Naive B cell (primary cell): ENCODE measurements at places on chromosomes 7 and 10.

- no peak for DNase-seq
These were observed 92.0 kb downstream of the BBS9 start for GRCh38 chr7:33221390-33221789.

GRCh38 chr7:114648680-114649079 is 234.1 kb downstream of the FOXP2 start:
- DNase-seq, result no peak

DNA sequence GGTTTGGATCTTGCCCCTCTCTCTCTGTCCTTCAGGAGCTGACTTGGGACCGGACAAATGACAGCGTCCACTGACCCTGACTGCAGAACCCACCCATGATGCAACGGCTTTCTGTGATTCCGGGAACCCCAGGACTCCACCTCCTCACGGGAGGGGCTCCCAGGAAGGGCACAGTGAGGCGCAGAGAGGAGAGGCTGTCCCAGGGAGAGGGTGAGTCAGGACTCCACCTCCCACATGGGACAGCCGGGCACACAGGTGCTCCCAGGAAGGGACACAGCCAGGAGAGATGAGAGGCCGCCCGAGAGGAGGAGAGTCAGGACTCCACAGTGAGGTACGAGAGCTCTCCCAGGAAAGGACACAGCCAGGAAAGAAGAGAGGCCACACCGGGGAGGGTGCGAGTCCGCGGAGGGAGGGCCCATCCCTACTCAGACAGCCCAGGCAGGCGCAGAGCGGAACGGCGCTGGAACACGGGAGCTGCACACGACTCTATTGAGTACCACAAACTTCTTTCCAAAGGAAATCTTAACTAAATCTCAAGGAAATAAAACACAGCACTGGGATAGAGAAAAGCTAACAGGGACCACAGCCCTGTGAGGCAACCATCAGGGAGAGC is 162.5 kb downstream of the MAD1L1 start:
- DNase-seq, result no peak

GRCh38 chr7:29879609-29880008 is 73.3 kb downstream of the WIPF3 start:
- no peak for DNase-seq

DNA sequence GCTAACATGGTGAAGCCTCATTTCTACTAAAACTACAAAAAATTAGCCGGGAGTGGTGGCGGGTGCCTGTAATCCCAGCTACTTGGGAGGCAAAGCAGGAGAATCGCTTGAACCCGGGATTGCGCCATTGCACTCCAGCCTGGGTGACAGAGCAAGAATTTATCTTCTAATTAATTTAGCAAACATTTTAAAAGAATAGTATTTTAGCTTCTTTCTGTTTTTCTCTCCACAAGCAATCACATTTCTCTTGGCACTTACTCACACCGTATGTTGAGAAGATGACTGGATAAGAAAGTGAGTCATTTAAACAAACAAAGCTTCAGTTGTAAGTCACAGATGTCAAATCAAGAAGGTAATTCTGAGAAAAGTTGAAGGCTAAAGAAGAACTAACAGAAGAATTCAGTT is 264.0 kb downstream of the ARL4A start:
- no peak for DNase-seq

- no peak for DNase-seq
These were observed 190.5 kb downstream of the GLI3 start for GRCh38 chr7:42046483-42046882.

GRCh38 chr7:139646566-139646965 is 123.1 kb downstream of the CLEC2L start:
- no peak for DNase-seq

DNA sequence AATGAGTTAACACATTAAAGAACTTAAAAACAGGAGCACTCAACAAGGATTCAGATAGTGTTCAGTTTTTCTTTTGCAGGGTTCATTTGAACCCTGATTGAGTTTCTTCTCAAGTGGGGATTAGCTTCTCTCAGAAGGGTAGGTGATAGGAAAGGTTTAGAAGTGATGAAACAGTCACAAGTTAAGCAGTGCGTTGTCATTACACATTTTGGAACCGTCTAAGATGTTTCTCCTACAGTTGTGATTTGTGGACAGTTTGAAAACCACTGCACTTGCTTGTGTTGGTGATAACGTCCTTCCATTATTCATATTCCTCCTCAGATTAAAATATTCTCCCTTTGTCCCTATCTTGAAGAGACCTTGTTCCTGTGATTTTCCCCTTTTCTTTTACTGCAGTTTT is 2.7 kb downstream of the STMP1 start:
- no peak for DNase-seq

DNA sequence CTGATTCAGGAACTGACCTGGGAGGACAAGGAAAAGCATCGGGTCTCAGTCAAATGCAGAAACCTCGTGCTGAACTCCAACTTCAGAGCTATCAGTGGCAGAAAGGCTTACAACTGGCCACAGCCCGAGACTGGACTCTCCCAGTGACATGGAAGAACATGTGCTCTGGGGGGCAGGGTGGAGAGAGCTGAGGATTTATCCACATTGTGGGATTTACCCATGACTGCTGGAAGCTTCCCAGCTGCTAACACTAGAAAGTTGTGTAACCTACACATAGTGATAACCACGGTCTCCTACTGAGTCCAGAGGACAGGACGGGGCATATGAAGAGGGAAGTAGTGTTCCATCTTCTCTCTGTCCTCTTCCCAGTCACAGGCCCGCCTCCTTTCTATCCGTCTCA is 103.4 kb downstream of the ITIH5 start:
- no peak for DNase-seq

GRCh38 chr10:30411263-30411662 is 22.7 kb upstream of the MAP3K8 start:
- DNase-seq, result no peak

DNA sequence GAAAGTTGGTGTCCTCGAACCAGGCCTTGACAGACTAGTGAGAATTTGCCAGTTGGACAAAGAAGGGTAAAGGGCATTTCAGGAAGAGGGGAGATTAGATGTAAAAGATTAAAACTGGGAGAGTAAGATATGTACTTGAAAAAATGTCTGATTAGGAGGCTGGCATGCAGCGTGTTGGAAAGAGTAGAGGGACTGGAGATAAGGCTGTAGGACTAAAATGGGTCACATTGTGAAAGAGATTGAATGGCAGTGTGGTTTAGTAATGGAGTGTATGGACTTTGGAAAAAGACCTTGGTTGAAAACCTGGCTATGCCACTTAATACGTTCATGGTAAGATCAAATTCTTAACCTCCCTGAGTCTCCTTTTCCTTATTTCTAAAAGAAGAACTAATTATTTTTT is 14.1 kb downstream of the CREM start:
- no peak for DNase-seq

GRCh38 chr10:48844616-48845015 is 95.0 kb downstream of the LRRC18 start:
- DNase-seq, result no peak

DNA sequence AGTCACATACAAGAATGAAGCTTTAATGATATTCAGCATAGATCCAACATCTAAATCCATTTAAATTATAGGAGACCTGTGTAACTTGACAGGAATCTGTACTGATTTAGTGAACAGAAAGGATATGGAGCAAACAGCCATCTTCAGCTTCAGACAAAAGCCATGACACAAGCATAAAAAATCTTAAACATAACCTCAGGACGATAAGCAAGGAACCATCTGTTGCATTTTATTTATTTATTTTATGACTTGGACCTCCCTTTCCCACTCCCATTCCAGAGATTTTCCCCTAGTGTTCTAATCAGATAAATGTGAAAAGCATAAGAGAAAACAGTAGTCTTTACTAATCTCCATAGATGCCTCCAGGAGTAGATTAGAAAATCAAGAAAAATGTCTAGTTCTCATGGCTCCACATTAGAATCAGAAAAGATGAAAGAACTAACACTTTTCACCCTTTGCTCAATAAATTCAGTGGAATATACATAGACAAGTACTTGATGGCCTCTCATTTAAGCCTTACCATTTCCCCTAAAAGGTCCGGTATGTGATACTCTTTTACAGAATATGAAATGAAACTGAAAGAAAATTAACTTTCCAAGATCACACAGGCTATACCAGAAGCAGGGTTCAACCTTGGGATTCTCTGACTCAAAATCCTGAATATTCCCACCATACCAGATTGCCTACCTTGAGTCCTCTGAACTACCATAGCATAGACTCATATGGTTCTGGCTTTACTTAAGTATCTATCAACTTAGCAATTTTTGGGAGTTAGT is 15.2 kb downstream of the CACNA2D1 start:
- no peak for DNase-seq

- DNase-seq, result no peak
These were observed 28.8 kb upstream of the CUL1 start for GRCh38 chr7:148669927-148670326.

GRCh38 chr10:87816163-87816897 is 1.7 kb downstream of the ATAD1 start:
- no peak for DNase-seq

GRCh38 chr7:84701524-84702306 is 485.1 kb downstream of the SEMA3D start:
- no peak for DNase-seq

DNA sequence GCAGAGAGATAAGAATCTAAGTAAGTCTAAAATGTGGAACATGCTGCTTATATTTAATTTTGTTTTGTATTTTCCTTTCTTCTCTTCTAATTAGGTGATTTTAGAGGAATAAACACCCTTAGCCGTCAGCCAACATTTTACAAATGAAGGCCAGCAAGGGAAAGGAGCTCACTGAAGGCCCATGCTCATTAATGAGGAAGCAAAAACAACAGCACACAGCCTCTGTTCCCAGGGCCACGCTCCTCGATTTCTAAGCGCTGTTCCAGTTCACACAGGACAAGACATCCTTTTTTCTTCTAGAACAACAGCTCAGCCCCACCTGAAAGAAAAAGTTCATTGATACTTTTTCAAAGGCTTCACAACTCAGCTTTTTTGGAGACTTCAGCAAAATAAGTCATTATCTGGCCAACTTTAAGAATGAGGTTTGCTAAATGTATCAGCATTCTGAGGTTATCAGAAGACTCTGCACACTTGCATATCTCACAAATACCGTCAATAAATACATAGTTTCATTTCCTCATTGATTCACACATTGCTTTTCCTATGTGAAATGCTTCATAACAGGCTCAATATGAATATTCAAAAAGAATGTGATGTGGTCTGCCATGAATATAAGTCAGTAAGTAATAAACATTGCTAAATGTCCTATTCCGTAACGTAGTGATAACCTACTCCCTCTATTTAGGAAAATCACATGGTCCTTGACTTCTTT is 34.8 kb upstream of the SFMBT2 start:
- peak; percentile 35 for DNase-seq

DNA sequence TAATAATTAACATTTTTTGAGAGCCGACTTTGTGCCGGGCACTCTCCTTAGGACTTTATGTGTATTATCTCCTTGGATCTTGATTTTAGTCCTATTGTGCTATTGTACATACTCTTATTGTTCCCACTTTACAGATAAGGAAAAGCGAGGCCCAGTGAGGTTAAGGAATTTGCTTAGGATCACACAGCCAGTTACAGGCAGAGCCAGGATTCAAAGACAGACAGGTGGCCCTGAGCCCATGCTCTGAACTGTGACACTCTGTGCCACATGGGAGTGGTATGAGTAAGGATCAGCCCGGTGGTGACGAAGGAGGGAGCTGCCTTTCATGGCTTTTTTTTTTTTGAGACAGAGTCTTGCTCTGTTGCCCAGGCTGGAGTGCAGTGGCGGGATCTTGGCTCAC is 15.8 kb upstream of the GNA12 start:
- DNase-seq, result no peak

- no peak for DNase-seq
These were observed 163.7 kb upstream of the TMEM229A start for GRCh38 chr7:124196519-124196918.

- no peak for DNase-seq
These were observed 808.9 kb downstream of the GRID1 start for GRCh38 chr10:85557706-85558105.

- no peak for DNase-seq
These were observed 163.7 kb upstream of the AOAH start for GRCh38 chr7:36887969-36888368.

DNA sequence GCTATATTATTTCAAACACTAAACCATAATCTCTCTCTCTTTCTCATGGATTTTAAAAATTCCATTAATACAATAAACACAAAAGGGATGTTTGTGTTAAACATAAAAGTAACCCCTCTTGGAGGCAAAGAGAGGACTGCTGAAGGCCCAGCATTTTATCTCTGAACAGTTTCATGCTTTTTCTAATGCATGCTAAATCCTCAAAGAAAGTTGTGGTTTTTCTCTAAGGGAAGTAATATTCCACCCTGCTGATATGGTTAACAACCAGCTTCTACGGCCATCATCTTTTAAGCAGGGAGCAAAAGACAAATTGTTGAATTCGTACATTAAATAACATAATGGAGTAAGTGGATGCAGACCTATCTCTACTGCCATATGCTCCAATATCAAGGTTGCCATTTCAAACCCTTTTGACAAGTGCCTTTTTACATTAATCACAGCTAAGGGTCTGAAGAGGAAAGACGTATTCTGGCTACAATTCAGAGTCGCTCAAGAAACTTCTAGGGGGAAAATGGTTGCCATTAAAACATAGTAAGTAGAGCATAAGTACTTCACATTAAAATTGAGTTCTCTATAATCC is 103.1 kb downstream of the SLC25A13 start:
- no peak for DNase-seq

DNA sequence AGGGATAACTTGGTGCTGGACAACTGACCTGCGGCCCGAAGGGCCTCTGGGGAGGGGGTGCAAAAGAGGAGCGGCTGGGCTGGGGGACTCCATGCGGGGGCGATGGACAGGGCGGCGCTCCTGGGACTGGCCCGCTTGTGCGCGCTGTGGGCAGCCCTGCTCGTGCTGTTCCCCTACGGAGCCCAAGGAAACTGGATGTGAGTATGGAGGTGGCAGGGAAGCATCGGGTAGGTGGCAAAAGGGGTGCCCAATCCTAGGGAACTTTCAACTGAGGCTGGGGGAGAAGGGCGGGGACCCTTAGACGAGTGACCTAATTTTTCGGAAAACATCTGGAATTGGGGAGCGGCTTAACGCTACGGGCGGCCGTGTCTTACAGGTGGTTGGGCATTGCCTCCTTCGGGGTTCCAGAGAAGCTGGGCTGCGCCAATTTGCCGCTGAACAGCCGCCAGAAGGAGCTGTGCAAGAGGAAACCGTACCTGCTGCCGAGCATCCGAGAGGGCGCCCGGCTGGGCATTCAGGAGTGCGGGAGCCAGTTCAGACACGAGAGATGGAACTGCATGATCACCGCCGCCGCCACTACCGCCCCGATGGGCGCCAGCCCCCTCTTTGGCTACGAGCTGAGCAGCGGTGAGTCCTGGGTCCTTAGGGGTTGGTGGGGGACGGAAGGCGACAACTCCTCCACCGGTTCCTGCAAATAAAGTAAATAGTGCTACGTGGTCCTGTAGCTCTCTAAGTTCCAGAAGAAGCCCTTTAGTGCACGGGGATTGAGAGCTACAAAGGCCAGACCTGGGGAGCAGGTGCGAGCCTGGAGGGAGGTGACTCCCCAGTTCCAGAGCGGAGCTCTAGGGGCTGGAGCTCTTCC is 622 bp downstream of the WNT16 start:
- peak; percentile 51 for DNase-seq
